ENCODE measurements at places on chromosomes 1 and 21. TPM values are rescaled to one million over a fixed set of nuclear protein-coding genes. Genes with fewer than 3 reads are reported as not detected.

DNA sequence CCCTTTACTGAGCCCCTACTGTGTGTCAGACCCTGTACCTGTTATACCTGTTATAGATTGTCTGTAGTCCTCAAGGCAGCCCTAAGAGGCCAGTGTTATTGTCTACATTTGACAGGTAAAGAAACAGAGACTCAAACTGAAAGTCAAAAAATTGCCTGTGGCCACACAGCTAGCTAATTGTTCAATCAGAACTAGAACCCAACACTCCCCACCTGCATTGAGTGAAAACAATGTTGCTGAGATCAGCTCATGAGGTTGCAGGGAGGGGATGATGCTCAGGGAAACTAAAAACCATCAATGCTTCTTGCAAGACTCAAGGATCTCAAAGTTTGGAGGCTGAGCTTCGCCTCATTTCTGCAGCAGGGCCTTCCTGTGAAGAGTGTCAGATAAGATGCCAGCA lies 109.5 kb upstream of the LMO4 start:
- no peak for DNase-seq
- H3K27me3 ChIP-seq: peaks cover 2% of the 10 kb centered on the region
- H3K27ac ChIP-seq: no peak overlapping the region
- no peaks in the 10 kb centered on the region for H3K4me1 ChIP-seq
- H3K36me3 ChIP-seq: no peaks in the 10 kb centered on the region

GRCh38 chr1:40270152-40270834 lies 12.3 kb downstream of the ZMPSTE24 start:
- no peaks in the 10 kb centered on the region for H3K27me3 ChIP-seq
- H3K27ac ChIP-seq: peak overlapping the region; percentile 82
- DNase-seq: peak; percentile 37
- H3K36me3 ChIP-seq: peaks cover 44% of the 10 kb centered on the region
- H3K4me3 ChIP-seq: no peak overlapping the region
- H3K4me1 ChIP-seq: peaks cover 25% of the 10 kb centered on the region

DNA sequence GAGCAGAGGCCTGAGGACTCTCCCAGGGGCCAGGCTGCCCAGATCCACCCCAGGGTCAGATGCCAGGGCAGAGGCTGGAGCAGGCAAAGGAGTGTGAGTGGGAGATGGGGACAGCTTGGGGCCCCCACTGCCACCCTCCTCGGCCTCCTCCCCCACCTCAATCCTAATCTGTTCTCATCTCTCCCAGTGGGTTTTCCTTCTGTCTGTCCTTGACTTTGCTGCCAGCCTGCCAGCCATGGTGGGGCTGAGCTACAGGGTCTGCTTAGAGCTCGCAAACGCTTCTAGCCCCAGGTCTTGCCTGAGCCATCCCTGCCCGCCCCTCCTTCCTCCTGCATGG lies 65.3 kb downstream of the MEGF6 start:
- no peak overlapping the region for H3K27ac ChIP-seq
- no peak for DNase-seq
- no peaks in the 10 kb centered on the region for H3K27me3 ChIP-seq
- H3K36me3 ChIP-seq: no peaks in the 10 kb centered on the region

The MRAP gene
- not detected for total RNA-seq

The IGSF3 gene
- 0.54 TPM for total RNA-seq

The TNFRSF8 gene
- 1.5 TPM for total RNA-seq

The PODN gene
- not detected for total RNA-seq

All from activated CD8-positive, alpha-beta T cell treated with anti-CD3 and anti-CD28 coated beads for 36 hours (primary cell).